Right ventricle myocardium superior (tissue), 1 donor: ENCODE measurements at places on chromosomes 3 and 15. TPM values are rescaled to one million over a fixed set of nuclear protein-coding genes. Genes with fewer than 3 reads are reported as not detected.

- DNase-seq, result no peak
Measured at GRCh38 chr3:24591661-24592555, 97.3 kb upstream of the THRB start.

DNA sequence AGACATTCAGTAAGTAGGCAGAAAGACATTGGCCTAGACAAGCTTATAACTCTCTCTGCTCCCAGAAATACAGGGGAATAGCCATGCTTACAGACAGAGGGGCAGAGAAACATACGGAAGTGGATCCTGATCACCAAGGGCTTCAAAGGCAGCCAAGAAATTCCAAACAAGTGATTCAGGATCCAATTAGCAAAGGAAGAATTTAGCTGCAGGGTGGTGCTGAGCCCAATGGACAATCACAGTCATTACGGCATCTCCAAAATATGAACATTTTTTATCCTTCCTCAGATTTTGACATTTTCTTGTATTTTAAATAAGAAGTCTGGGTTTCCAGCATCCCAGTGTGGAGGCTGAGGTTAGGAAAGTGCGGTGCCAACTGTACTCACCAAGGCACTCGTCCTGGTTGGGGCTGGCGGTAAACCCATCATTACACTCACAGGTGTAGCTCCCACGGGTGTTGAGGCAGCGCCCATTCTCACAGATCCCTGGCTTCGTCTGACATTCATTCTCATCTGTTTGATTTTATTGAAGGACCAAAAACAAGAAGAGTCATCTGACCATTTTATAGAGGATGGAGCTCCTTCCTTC is 96.8 kb downstream of the DUT start:
- no peak for DNase-seq

- no peak for DNase-seq
Measured at GRCh38 chr3:49028298-49028672, 913 bp downstream of the IMPDH2 start.

DNA sequence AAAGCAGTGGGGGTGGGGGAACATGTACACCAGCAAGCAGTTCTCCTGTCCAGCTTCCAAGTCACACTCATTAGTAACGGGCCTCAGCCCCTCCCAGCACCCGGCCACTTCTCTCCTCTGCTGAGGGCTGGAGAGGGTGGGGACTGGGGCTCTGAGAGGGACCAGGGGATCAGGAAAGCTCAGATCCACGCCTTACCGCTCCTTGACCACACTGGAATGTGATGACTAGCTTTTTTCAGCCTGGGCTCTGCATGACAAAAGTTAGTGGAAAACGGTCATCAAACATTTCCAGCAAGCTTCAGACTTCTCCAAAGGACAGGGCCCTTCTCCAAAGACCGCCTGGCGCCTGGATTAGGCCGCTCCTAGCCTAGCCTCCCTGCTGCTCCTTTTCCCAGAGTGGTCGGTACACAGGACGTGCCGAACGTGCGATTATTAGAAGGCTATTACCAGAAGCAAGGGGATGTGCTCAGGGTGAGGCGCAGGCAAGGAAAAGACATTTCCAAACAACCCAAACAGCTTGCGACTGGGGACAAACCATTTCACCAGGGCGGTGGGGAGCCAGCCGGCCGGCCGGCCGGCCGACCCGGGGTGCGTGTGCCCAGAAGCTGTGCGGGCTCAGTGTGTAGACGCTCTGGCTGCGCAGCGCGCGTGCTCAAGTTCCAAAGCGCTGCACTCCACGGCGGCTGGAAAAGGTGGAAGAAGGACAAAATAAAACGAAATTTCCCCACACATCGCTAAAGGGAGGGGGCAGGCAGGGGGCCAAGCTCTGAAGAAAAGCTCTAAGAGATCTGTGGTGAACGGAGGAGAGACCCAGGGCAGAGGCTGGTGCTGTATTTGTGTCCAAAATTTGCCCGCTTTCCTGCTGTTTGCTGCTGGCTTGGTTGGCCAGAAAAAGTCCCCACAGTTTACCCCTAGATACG is 51.0 kb upstream of the SSR3 start:
- peak; percentile 73 for DNase-seq

GRCh38 chr3:187978433-187979011 is 175.4 kb upstream of the LPP start:
- no peak for DNase-seq

- no peak for DNase-seq
Measured at GRCh38 chr3:115548611-115549010, 74.7 kb upstream of the GAP43 start.

DNA sequence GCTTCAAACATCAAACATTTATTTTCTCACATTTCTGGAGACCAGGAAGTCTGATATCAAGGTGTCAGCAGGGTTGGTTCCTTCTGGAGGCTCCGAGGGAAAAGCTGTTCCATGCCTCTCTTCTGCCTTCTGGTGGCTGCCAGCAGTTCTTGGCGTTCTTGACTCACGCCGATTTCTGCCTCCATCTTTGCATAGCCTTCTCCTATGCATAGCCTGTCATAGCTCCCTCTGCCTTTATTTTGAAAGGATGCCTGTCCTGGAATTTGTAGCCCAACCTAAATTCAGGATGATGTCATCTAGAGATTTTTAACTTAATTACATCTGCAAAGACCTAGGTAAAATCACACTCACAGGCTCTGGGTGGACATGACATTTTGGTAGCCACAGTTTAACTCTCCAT is 70.4 kb downstream of the RGMA start:
- DNase-seq, result no peak

GRCh38 chr15:83285284-83285978 is 967 bp upstream of the BNC1 start:
- DNase-seq, result no peak

DNA sequence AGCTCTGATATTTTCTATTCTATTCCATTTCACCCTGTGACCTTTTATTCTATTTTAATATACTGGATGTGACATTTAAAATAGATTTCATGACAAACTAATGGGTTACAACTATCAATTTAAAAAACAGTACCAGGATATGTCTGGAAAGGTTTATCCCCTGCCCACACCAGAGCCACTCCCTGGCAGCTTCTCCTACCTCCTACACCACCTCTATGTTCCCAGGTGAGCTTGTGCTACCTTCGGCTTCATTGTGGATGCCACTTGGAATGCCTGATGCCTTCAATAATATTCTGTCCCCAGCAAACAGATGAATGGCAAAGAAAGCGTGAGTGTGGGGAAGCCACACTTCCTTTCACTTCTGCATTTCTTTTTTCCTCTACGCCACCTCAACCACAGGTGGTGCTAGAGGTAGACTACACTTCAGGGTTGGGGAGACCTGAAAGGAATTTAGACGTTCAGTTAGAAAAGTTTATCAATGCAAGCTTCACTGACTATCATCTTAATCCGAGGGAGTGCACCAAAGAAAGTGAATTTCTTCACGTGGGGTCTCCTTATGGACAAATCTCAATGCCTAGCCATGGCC is 213.0 kb downstream of the SSR3 start:
- no peak for DNase-seq

GRCh38 chr15:48493084-48493762 is 152.3 kb downstream of the FBN1 start:
- DNase-seq, result no peak

DNA sequence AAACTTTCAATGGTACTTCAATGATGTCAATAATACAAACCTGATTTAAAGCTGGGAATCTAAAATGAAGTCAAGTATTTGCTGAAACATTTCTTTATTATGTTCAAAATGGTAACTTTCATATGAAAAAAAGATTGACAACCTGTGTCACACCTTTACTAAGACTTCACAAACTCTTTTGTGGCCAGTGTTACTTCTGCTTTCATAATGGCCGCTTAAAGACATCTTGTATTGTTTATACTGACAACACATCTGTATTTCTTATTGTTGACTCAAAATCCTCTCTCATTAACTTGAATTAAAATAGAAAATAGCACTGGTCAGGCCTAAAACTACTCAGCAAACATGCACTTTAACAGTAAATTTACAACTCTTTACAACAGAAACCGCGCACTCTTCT is 312.3 kb upstream of the CNTN6 start:
- no peak for DNase-seq

- DNase-seq, result no peak
Measured at GRCh38 chr3:180707896-180708295, 28.6 kb upstream of the CCDC39 start.

GRCh38 chr3:127524296-127524896 is 66.1 kb downstream of the TPRA1 start:
- DNase-seq, result no peak

DNA sequence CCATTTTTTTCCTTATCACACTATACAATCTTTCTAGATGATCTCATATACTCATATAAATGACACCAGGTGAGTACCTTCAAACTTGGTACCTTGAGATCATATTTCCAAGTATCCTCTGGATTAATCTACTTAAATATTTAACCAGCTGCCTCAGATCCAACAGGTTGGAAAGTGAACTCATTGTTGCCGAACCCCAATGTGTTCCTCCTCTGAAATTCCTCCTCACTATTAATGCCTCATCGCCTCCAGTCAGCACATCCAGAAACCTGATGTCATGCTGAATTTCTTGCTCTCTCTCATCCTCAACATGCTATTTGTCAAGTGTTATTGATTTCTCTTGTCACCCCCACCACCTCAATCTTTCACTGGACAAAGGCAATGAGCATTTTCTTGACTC is 221.8 kb downstream of the FMN1 start:
- DNase-seq, result no peak

DNA sequence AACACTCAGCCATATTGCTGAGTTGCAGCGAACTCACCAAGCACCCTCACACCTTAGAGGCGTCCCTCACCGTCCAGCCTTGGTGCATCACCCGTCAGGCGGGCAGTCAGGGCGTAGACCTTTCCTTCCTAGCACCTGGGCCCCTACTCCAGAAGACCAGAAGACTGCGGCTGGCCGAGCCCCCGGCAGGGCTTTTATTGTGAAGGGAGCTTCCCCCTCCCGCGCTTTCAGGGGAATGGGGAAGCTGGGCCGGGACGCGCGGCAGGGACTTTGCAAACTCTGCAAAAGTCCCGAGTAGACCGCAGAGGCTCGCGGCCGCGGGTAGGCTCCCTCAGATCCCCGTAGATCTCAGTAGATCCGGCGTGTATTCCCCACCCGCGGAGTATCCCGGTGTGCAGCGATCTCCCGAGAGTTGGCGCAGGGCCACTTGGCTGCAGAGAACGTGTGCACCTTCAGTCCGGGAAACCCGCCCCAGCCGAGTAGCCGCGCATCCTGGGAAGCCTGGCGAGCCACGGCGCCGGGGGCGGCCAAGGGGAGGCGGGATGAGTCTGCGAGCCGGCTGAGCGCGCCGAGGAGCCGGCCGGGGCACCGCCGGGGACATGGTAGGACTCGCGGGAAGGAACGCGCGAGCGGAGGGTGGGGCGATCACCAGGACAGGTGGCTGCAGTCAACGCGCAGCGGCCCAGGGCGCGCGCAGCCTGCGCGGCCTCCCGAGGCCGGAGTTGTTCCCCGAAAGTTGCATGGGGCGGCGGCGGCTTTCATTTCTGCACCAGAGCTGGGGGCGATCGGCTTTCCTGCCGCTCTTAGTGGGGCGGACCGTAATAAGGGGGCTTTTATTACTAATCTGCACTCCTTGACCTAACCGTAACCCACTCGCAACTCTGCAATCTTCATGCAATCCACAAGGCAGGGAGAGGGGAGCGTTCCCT is at the start of gene GASK1A:
Gene GASK1A, plus strand, starts transcription at position 268 of the 929 bp plus-strand sequence. Its CDS starts 332 bp downstream, at position 600.
- peak; percentile 74 for DNase-seq

GRCh38 chr3:150184426-150185071 is 213.9 kb upstream of the PFN2 start:
- DNase-seq, result no peak

- no peak for DNase-seq
Measured at GRCh38 chr3:189898559-189899153, 222.0 kb downstream of the P3H2 start.

DNA sequence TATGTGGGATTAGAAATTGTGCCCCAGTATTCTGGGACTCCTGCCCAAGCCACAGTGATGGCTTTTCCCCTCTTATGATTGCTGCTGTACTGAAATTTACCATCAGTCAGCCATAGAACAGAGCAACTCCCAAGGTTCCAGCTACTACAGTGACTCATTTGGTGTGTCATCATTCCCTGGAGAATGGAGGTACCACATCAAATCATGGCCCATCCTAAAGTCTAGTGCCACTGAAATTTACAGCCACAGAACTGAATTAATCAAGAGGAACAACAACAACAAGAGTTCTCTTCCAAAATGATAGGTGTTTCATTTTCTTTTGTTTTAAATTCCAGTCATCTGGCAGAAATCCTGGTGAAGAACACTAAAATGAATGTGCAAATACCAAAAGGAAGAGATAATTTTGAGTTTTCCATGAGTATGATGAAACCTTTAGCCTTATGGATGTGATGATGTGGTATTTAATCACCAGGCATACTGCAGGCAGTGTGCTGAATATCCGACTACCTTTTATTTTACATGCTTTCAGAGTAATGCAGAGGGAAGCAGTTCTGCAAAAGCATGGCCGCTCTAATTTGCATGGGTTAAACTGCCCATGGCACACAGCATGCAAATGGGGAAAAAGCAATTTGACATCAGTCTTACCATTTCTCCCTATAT is 75.6 kb upstream of the SLC2A2 start:
- no peak for DNase-seq

DNA sequence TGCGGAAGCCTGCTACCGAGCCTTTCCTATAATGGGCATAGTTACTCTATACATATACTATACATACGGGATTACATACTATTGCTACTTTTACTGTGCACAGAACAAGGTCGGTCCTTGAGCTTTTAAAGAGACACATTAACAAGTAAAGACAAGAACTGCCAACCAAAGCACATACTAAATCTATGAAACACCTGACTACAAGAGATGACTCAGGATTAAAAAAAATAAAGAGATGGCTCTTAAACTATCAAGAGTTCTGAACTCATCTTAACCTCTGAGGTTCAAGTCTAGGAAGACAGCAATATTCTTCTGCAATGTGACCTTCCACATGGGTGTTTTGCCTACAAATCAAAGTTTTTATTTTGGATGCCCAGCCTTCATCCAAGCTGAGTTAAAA is 106.8 kb downstream of the TNIK start:
- no peak for DNase-seq

DNA sequence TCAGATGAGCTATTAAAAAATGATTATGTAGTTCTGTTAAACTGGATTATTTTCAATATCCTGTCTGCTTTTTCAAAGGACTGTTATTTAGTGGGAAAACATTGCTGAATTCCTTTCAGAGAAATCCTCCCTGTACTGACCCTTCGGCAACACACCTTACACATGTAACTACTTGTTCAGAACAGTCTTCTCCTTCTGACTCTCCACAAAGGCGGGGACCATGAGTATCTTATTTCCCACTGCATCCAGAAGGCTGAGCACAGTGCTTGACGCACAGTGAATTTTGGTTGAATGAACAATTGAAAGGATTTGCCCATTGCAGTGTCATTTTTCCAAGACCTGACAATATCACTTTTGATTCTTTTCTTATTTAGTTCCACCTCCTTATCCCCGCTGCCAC is 23.1 kb upstream of the CFAP161 start:
- no peak for DNase-seq

Gene LIPH
- total RNA-seq, result 0.43 TPM

Gene PCLAF
- total RNA-seq, result 0.59 TPM

Gene FOXB1
- not detected for total RNA-seq

Gene CLSTN2
- 7.8 TPM for total RNA-seq

Gene ALAS1
- 160 TPM for total RNA-seq

Gene LMAN1L
- total RNA-seq, result 20.6 TPM

Gene CHRNA7
- 1.3 TPM for total RNA-seq

Gene MSL2
- 20.1 TPM for total RNA-seq

Gene TRIM71
- not detected for total RNA-seq

Gene IGSF11
- total RNA-seq, result 2.9 TPM

Gene TIGIT
- not detected for total RNA-seq
